ENCODE measurements at places on chromosomes 3 and 15.

GRCh38 chr3:188660415-188660814 lies 506.5 kb downstream of the LPP start:
- DNase-seq: no peak

DNA sequence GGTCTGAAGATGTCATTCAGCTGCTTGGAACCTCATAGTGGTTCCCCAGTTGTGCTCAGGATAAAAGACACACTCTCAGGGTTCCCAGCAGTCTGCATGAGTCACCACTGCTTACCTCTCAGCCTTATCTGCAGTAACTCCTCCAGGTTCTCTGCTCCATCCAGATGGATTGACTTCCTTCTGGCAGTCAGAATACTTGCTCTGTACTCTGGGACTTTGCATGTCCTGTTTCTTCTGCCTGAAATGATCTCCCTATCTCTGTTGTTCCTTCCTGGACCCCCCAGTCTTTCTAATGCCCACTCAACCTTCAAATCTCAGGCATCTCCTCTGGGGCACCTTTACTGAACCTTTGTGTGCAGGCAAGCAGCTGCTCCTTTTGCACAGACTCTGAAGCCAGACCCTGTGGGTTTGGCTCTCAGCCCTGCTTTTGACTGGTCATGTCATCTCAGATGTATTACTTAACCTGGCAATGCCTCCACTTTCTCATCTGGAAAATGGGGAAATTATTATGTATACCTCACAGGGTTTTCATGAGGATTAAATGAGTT lies 38.4 kb downstream of the ITPR1 start:
- no peak for DNase-seq

DNA sequence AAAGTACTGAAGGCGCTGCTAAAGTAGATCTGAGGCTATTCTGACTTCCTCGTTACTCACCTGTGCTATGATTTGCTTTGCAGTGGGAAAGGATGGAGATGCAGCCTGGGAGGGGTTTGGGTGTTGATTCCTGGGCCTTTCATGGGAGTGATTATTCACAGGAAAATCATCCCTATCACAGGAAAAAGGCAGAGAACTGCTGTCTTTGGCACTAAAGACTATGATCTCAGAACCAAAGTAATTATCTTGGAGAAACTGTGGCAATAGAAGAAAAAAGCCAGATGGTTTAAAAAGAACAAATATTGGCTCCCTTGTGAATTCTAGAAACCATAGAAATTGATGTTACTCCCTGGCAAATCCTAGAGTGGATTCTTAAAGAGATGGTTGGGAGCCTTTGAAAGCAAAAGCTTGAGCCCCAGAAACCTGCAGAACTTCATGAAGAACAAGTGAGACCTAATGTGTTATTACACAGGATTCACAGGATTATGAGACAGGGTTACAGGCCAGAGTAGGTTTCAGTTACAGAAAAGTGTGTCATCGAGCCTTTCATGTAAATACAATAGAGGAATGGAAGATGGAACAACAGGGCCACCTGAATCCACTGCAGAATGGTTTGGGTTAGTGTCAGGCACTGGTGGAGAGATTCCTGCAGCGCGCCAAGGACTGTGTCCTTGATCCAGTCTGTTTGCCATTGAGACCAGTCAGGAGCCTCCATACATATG lies 85.7 kb downstream of the OXNAD1 start:
- DNase-seq: no peak

GRCh38 chr3:53350652-53351051 lies 3.3 kb upstream of the DCP1A start:
- DNase-seq: peak; percentile 2

GRCh38 chr3:43266995-43267394 lies 19.3 kb upstream of the SNRK start:
- DNase-seq: no peak

DNA sequence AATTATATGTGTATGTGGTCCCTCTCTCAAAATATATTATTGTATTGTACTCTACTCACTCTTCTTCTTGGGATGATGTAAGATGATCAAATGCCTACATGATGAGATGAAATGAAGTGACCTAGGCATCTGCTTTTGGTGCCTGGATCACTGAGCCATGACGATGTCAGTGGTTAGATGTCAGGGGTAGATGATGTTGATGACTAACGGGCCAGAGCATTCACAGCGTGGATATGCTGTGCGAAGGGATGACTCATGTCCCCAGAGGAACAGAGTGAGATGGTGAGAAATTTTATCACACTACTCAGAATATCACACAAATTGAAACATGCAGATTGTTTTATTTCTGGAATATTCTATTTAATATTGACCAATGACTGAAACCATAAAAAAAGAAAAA lies 233.9 kb upstream of the CADM2 start:
- no peak for DNase-seq

DNA sequence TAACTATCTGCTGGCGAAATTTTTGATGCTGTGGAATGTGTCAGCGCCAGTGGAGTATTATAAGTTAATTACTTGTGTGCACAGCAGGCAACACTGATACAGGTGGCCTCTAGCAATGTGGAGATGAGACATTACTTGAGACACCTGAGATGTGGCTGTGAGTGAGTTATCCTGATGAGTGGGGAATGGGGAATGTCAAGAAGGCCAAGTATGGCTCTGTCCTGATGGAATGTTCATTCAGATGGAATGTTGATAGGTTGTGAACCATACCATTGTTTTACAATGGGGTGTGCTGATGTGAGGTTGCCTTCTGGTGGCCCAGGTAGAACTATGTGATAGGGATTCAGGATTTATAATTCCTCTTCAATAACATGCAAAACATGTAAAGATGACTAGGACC lies 404.8 kb downstream of the PTPRG start:
- DNase-seq: no peak

GRCh38 chr15:31292391-31293015 lies 34.1 kb upstream of the KLF13 start:
- DNase-seq: no peak

DNA sequence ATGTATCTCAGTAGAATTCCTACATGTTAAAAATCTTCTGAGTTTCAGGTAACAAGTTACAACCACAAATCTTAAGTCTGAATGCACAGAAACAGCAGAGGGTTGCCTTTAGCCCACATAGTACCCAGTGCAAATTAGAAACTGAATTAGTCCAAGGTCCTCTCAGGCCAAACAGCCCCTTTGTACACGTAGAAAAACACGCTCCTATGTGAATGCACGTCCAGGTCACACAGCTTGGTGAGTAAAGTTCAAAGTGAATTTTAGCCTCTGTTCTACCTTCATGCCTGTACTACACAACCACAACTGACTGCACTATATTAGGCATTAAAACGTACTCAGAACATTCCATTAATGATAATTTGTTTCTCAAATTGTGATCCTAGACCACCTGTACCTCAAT lies 46.3 kb downstream of the GYG1 start:
- DNase-seq: no peak

DNA sequence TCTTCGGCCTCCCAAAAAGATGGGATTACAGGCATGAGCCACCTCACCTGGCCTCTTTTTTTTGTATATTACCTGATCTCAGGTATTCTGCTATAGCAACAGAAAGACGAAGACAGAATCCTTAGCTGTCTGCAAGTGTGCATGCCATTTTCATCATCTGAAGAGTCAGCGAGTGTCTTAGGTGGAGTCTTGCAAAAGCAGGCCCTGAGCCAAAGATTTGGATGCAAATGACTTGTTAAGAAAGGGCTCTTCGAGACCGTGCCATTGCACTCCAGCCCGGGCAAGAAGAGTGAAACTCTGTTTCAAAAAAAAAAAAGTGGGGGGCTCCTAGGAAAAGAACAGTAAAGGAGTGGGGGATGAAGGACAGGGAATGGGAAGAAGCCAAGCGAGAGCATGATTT lies 10.2 kb upstream of the TRIM69 start:
- no peak for DNase-seq

GRCh38 chr3:122530164-122530563 lies 15.4 kb upstream of the KPNA1 start:
- no peak for DNase-seq

DNA sequence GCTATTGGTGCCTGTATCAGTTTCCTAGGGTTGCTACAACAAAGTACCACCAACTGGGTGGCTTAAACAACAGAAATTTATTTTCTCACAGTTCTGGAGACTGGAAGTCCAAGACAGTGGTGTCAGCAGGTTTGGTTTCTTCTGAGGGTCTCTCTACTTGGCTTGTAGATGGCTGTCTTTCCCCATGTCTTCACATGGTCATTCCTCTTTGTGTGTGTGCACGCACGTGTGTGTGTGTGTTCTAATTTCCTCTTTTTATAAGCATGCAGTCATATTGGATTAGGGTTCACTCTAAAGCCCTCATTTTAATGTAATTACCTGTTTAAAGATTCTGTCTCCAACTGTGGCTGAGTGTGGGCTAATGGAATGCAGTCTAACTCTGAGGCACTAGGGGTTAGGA lies 182.5 kb downstream of the SPATA16 start:
- DNase-seq: no peak

DNA sequence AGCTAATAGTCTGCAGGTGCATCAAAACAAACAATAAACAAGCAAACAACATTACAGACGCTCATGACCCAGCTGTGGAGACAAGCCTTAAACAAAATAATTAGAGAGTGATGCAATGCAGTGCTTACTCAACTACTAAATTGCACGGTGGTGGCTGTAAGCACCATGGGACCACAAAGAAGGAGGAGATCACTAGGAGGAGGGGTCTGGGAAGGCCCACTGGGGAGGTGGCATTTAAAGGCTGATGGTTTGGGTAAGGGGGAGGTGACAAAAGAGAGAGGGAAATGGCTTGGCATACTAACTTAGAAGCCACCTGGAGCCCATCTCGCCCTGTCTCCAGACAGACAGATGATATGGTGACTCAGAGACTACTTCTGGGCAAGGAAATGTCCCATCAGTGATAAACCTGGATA lies 516.7 kb downstream of the FOXP1 start:
- DNase-seq: no peak

- DNase-seq: no peak
Observed at GRCh38 chr3:119663885-119664284, 3.5 kb upstream of the POPDC2 start.

DNA sequence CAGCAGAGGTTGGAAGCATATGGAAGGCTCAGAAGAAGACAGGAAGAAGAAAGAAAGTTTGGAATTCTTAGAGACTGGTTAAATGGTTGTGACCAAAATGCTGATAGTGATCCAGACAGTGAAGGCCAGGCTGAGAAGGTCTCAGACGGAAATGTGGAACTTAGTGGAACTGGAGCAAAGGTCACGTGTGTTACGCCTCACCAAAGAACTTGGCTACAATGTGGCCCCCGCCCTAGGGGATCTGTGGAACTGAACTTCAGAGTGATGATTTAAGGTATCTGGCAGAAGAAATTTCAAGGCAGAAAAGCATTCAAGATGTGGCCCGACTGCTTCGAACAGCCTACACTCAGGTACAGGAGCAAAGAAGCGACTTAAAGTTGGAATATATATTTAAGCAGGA lies 83.1 kb downstream of the MYO5A start:
- DNase-seq: no peak

DNA sequence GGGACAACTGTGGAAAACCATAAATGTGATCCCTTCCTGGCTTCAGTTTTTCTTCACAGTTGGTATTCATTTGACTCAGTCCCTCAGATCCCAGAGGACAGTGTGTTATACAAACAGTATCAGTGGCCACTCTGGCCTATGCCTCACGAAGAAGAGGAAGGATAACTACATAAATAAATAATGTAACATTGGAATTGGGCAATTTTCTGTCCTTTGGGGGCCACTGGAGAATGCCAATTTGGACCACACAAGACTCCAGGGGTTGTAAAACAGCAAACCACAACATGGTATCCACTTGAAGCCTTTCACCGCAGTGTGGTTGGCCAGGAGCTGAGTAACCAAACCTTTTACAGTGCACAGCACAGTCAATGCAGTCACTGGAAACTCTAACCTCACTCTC lies 1077.0 kb downstream of the ROBO2 start:
- DNase-seq: no peak

- DNase-seq: no peak
Observed at GRCh38 chr15:65335278-65336055, 31.0 kb downstream of the RNU5B-1 start.

- no peak for DNase-seq
Observed at GRCh38 chr3:26596335-26596734, 26.2 kb upstream of the LRRC3B start.

GRCh38 chr3:61483997-61484396 lies 77.4 kb upstream of the PTPRG start:
- no peak for DNase-seq

DNA sequence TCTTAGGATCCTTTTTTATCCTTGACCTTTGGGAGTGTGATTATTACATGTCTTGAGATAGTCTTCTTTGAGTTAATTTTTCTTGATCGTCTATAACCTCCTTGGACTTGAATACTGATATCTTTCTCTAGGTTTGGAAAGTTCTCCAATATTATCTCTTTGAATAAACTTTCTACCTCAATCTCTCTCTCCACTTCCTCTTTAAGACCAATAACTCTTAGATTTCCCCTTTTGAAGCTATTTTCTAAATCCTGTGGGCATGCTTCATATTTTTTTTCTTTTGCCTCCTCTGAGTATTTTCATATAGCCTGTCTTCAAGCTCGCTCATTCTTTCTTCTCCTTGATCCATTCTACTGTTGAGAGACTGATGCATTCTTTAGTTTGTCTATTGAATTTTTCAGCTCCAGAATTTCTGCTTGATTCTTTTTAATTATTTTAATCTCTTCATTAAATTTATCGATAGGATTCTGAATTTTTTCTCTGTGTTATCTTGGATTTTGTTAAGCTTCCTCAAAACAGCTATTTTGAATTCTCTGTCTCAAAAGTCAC lies 12.1 kb downstream of the USF3 start:
- no peak for DNase-seq

DNA sequence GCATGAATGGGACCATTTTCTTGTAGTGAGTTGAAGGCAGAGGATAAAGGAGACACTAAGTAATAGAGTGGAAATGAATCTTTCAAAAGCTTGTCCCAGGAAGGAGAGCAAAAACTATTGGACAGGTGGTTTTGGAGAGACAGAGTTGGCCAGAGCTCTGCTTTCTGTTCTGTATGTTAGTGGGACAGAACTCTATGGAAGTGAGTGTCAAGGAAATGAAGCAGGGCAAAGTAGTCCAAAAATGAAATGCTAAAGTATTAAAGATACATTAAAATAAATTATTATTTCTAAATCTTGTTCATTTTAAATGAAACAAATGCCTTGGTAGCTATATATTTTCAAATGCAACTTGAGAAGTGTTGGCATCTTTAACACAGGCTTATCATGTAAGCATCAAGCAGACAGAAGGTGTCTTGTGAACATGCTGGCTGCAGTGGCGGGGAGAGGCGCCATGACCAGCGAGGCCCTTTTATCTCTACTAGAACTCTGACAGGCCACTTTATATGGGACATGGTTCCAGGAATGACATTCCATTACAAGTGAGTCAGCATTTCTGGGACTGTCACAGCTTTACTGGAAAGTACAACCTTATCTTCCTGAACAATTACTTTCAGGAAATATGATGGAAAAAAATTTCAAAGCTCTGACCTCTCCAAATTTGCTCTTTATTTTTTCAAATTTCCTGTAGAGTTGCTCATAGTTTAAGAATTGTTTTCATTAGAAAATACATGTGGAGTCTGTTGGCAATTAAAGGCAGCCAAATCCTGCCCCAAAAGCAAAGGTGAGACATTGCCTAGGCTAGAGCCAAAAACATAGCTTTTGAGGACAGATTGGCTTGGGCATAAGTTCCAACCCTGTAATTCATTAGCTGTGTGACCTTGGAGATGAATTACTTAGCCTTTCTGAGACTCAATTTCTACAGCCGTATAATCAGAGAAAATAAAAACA lies 106.5 kb downstream of the ECT2 start:
- DNase-seq: no peak
